ENCODE measurements at places on chromosomes 11 and 22.

- no peak for DNase-seq
These were observed 473 bp upstream of the EMID1 start for GRCh38 chr22:29205252-29205593.

DNA sequence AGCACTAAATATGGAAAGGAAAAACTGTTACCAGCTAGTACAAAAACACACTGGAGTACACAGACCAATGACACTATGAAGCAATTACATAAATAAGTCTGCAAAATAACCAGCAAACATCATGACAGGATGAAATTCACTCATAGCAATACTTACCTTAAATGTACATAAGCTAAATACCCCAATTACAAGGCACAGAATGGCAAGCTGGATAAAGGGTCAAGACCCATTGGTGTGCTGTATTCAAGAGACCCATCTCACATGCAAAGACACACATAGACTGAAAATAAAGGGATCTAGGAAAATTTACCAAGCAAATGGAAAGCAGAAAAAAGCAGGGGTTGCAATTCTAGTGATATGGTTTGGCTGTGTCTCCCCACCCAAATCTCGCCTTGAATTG lies 44.0 kb upstream of the CALCA start:
- DNase-seq = no peak

DNA sequence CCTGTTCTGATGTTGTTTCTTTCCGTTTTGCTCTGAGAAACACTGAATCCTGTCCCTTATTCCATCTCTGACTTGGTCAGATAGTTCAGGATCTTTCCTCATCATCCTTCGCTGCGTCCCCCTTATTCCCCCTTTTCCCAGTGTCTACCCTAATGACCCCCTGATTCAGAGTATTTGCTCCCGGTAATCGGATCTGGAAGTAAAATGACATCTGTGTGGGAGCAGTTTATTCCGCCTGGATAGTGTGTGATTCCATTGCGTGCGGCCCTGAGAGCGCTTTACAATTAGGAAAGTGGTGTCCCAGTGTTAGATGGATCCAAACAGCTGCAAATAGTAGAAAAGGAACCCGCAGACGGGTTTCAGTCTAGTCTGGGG lies 606 bp downstream of the DRG1 start:
- DNase-seq = no peak

DNA sequence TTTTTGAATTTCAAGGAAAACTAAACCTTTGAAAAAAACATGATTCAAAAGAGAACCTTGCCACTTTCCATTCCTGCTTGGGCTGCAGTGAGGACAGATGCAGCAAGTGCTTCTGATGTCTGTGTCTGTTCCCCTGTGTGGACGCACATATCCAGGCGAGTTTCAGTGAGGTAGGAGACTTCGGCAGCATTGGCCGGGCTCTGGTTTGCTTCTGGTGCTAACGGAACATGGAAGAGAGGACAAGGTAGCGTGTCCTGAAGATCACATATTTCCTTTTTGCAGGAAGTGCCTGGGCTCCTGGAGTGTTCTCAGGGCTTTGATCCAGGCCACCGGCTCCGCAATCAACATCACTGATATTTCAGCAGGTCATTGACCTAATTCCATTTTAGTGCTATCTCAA lies 33.1 kb upstream of the IGLL5 start:
- DNase-seq = no peak

All from nucleus accumbens (tissue), 56 donors.